Astrocyte (in vitro differentiated cells and primary cell): ENCODE measurements at places on chromosomes 4 and X. TPM values are rescaled to one million over a fixed set of nuclear protein-coding genes. Genes with fewer than 3 reads are reported as not detected.

The ANK2 gene
- total RNA-seq, result 77.1 and 77.8 TPM in 2 replicates

The ITGB1BP2 gene
- 2.0 and 3.2 TPM in 2 replicates for total RNA-seq

The CTSO gene
- total RNA-seq, result 3.7 and 6.5 TPM in 2 replicates

The CXorf65 gene
- total RNA-seq, result not detected in 2 replicates

The UGT2B17 gene
- not detected in 2 replicates for total RNA-seq

The CT45A10 gene
- not detected in 2 replicates for total RNA-seq
